EH (cell line): ENCODE measurements at places on chromosomes 13 and 19.

GRCh38 chr19:46299004-46299509 lies 2.2 kb downstream of the HIF3A start:
- DNase-seq, result peak; percentile 84

GRCh38 chr19:30457484-30457883 lies 85.3 kb downstream of the ZNF536 start:
- no peak for DNase-seq

DNA sequence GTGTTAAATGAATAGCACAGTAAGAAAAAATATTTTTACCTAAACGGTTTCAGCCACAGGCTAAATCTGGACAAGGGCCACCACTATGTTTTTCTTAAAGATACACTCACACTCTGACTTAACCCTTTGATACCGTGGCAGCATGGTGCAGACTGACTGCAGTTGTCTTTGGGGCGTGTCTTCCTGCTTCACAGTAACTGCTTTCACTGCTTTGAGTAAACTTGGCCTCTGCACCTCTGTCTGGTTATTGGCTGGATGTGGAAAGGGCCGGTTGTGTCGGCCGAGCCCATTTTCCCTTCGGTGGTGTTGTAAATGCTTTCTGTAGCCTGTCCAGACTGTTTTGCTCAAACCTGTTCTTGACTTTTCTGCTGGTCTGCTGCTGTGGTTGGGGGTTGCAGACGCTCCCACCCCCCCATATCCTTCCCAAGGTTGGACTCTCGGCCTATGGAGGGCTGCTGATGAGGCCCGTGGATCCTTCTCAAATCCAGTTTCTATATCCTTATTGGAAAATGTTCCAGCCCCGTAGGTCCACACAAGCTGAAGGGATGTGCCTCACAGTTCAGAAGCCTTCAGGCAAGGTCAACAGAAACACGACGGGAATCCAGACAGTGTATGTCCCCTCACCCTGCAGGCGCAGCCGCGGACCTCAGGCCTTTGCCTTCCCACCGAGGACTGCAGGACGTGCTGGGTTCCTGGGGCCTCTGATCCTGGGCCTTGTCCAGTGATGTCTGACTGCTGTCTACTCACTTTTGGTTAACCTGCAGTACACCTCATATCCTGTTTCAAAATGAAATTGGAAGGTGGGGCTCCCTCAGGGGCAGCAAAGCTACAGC lies 90.2 kb upstream of the RNF113B start:
- no peak for DNase-seq

DNA sequence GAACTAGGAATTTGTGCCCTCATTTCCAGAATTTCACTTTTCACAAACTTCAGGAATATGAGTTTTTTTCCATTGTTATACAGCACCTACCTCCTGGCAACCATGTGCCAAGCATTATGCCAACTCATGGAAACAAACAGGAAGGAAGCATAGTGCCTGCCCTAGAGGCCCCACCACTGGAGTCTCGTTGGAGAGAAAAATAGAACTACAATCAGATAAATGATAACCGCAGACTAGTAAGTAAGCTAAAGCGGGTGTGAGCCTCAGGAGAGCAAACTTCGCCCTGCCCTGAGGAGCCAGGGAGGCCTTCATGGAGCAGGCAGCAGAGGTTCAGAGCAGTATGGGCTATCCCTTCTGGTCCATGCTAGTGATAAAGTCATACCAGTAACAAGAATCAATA lies 75.9 kb downstream of the FRY start:
- DNase-seq, result no peak

- DNase-seq, result peak; percentile 77
Observed at GRCh38 chr19:13633109-13633508, 126.8 kb upstream of the CACNA1A start.

- DNase-seq, result no peak
Observed at GRCh38 chr13:114046431-114046975, 72.6 kb upstream of the C13orf46 start.

GRCh38 chr19:15563325-15563794 lies 51.7 kb upstream of the CYP4F8 start:
- peak; percentile 21 for DNase-seq

DNA sequence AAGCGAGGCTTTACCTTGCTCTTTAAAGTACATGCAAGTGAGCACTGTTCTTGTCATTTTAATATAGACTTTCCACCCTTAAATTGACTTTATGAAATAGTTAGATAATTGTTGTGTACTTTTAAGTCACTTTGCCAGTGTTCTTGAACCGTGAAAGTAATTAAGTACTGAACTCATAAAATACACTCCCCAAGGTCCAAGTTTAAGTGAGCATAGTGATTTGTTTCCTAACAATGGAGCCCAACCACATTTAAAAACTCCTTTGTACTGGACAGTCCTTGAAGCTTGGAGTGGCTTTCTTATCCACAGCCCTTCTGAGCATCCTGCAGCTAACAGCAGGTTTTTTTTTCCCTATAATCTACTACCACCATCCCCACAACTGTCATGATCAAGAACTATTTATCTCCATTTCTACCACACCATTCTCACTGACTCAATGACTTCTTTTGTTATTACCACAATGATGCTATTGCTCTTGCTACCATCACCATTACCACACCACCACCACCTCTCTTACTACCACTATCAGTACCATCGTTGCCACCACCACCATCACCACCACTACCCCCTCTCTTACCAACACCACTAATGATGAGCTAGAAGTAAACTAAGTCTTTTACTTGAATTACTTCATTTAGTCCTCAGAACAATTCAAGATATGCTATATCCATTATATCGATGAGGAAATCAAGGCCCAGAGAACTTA lies 452.6 kb downstream of the DIAPH3 start:
- peak; percentile 40 for DNase-seq

DNA sequence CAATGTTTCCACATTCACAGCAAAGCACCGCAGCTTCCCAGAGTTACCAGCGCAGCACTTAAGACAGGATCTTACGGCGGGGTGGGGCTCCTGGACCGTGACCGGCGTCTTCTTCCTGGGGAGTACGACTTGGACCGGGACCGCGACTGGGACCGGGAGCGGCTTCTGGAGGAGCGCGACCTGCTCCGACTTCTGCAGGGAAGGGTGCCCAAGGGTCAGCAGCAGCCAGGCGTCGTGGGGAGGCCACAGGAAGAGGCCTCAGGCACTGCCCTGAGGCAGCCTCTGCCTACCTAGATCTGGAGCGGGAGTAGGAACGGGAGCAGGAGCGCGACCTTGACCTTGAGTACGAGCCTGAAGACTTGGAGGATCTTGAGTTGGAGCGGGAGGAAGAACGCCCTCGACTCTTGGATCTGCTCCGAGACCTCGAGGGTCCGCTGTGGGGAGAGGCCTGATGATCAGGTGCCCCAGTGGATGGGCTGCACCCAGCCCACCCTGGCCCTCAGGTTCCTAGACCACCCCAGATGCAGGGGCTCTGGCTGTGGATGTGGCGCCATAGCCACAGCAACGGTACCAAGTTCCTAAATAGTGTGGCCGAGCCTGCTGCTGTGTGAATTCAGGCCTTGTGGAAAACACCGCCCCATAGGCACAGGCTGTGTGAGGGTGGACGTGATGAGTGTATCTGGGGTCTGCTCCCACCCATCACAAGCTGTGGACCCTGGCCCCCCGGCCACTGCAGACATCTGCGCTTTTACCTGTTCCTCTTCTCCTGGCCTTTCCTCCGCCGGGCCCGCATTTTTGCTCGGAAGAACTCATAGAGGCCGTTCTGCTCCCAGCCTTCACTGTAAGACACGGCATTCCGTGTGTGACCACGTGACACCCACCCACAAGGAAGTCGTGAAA lies 21.9 kb downstream of the CHERP start:
- DNase-seq, result no peak

DNA sequence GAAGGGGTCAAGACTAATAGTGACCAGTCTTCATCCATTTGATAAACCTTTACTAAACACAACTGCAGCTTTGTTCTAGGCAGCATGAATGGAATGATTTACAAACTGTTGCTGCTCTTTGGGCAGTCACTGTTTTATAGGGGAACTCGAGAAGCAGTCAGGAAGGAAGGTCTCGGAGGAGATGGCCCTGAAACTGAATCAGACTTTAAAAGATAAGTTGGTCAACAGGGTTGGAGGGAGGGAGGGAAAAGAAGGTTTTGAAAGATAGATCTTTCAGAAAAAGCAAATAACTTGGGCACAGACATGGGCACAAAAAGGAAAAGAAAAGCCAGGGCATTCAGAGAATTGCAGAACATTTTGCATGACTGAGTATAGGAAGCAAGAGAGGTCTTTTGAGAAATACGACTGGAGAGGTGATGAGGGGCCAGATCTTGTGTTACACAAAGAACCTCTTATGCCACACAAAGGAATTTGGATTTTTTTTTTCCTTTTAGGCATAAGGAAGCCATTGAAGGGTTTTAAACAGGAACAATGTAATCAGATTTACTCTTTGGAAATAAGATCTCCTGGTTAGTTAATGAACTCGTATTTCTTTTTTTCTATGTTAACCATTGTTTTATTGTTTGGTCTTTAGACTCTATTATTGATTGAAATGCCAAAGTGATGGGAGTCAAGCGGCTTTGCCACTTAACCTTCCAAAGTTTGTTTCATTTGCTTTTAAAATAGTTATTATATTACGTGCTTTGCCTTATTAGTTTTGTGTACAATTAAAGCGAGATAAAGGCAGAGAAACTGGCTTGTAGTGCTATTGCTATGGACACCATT lies 37.5 kb upstream of the SACS start:
- DNase-seq, result peak; percentile 73

DNA sequence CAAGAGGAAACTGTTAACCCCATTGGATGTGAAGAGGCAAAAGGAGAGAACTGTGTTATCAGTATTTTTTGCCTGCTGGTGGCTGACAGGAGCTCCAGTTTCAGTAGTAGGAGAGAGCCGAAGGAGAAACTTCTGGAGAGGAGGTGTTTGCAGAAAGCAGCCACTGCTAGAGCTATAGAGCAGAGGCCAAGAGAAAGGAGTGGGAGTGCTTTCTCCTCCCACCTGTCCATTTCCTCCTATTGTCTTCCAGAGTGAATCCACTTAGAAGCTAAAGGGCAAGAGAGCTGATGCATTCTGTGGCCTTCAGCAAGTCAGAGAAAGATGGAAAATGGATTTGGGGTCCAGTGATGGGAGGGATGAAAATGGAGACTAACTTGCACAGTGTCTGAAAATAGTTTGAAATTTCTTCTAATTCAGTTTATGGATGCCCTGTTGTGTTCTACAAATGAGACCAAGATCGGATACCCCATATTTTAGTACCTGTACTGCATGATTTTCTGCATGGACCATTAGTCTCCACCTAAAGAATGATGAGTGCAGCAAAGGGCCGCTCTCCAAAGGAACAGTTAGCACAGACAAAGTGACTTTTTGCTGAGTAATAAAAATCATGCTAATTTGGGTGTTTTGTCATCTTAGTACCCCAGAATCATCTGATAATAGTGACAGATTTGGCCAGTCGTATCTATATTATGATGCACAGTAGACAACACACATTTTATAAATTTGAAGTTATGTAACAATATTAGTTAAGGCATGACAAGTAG lies 10.7 kb downstream of the HS6ST3 start:
- no peak for DNase-seq

- peak; percentile 62 for DNase-seq
Observed at GRCh38 chr13:45393941-45394570, 24.1 kb downstream of the SLC25A30 start.

DNA sequence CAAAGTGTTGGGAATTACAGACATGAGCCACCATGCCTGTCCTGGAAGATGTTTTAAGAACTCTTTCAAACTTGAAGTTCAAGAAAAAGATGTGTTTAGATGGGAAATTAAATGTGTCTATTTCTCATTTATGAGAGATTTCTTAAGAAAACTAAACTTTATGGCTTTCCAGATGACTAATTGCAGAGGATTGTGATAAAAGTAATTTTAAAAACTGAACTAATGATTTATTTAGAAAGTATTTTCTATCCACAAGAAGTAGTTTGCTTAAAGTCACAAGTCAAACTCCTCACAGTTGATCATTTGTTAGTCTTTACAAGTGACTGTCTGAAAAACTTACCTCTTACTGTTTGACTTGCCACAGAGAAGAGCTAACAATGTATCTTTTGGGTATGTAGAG lies 89.6 kb upstream of the SPRY2 start:
- peak; percentile 21 for DNase-seq

DNA sequence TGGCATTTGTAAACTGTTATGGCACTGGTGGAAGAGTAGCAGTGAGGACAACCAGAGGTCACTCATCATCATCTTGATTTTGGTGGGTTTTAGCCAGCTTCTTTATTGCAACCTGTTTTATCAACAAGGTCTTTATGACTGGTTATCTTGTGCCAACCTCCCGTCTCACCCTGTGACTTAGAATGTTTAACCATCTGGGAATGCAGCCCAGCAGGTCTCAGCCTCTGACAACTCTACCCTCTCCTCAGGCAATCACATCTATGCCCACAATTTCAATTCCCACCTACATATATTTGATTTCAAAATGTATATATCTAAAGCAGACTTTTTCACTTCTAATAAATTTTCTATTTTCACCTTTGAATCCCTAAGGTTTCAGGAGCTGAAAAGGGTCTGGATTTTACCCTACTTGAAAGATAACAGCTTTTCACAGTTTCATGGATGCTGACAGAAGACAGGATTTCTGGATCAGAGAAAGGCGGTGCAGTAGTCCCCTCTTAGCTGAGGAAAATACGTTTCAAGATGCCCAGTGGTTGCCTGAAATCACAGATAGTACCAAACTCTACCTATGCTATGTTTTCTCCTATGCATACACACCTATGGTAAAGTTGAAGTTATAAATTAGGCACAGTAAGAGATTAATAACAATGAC lies 1171.8 kb downstream of the DIAPH3 start:
- no peak for DNase-seq

GRCh38 chr13:101514695-101515275 lies 62.3 kb downstream of the ITGBL1 start:
- DNase-seq, result peak; percentile 70

DNA sequence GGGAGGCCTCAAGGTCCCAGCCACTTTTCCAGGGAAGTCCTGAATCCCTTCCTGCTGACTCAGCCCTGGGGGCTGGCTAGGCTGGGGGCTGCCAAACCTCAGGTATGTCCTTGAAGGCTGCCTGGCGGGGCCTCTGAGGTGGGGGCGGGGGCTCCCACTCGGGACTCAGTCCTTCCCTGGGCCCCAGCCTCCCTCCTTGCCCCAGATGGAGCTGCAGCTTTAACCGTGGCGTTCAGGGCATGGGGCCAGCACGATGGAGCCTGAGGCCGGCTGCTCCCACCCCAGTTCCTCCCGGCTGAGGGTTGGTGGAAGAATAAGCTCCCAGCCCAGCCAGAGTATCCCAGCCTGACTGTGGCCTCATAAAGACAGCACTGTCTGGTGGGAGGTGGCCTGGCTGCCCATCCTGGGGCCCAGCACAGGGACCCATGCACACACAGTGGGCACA lies 12.4 kb downstream of the CILP2 start:
- DNase-seq, result peak; percentile 61

DNA sequence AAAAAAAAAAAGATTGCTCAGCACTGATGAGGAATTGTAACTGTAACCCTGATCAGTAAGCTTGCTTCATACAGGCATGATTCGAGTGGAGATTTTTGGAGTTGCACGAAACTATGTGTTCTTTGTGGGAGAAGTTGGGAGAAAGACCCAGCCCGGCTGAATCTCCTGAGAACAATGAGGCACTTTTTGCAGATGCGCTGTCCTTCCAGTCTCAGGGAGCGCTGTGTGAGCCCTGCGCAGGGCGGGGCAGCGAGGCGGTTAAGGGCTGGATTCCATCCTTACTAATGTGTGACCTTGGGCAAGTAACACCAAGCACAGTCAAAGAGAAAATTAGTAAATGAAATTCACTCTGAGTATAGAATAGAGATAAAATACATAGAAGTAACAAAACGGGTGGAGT lies 76.9 kb downstream of the SIPA1L3 start:
- no peak for DNase-seq

- peak; percentile 83 for DNase-seq
Observed at GRCh38 chr19:4768934-4769777, 22.4 kb upstream of the FEM1A start.

GRCh38 chr13:111252446-111253364 lies 67.7 kb upstream of the TEX29 start:
- DNase-seq, result peak; percentile 81

GRCh38 chr13:110617321-110618072 lies 2.2 kb downstream of the NAXD start:
- peak; percentile 50 for DNase-seq
